ENCODE measurements at places on chromosomes 4 and X.
A peak's percentile ranks its signal among the peaks of the same experiment; 100 is the strongest.

DNA sequence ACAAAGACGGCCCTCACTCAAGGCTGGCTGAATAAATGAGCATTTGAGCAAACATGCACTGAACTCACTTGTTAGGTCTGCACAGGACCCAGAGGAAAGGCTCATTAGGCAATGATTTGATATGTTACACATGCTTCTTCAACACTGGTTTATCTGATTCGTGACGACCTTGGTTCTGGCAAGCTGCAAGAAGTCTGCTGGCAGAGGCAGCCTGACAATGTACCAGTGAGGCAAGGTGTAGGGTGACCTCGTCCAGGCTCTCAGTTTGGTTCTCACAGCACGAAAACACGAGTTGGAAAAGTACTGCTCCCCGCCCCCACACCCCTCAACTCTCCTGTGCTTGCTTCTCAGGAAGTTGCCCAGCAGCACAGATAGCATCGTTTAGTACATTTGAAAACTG is 63.1 kb upstream of the CITED1 start:
- DNase-seq: no peak

DNA sequence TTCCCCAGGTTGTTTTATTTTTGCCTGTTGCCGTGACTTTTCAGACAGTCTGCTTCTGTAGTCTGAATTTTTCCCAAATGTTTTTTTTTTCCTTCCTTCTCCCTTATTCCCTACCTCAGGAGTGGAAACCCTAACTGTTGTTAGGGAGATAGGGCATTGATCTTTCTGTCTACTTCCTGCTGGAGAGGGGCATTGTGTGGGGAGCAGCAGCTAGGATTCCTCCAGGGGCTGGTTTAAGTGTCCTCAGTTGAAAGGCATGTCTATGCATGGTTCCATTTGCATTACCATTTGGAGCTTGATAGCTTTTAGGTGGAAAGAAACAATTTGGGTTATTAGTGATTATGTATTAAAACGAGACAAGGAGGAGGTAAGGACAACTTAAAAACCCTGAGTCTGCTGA is 383.9 kb downstream of the DCAF12L2 start:
- DNase-seq: no peak

DNA sequence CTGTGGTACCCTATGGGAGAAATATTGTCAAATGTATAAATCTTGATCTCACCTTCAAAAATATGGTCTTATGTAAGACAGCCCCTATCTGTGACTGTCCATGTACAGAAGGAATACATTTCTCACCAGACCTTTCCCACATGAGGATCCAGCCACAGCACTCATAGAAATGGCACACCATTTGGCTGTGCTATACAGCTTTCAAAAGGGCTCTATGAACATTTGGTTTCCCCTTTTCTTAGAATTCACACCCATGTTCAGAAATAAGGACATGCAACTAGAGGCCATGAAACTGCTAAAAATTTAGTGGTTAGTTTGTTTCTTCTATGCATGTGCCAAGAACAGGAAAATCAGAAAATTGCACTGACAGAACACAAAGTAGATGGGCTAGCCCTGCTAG is 62.7 kb downstream of the ANTXR2 start:
- no peak for DNase-seq

DNA sequence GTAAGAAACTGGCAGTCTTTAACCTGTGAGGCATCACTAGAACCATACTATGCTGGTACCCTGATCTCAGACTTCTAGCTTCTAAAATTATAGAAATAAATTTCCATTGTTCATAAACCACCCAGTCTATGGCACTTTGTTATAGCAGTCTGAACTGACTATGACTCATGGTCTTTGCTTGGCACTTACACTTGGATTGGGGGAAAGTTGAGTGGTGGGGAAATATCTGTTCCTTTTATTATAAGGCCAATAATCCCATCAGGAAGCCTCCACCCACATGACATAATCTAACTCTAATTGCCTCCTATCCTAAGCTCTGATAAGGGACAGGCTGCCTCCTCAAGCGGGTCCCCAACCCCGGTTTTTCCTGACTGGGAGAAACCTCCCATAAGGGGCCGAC is 61.4 kb upstream of the PACRGL start:
- DNase-seq: no peak

DNA sequence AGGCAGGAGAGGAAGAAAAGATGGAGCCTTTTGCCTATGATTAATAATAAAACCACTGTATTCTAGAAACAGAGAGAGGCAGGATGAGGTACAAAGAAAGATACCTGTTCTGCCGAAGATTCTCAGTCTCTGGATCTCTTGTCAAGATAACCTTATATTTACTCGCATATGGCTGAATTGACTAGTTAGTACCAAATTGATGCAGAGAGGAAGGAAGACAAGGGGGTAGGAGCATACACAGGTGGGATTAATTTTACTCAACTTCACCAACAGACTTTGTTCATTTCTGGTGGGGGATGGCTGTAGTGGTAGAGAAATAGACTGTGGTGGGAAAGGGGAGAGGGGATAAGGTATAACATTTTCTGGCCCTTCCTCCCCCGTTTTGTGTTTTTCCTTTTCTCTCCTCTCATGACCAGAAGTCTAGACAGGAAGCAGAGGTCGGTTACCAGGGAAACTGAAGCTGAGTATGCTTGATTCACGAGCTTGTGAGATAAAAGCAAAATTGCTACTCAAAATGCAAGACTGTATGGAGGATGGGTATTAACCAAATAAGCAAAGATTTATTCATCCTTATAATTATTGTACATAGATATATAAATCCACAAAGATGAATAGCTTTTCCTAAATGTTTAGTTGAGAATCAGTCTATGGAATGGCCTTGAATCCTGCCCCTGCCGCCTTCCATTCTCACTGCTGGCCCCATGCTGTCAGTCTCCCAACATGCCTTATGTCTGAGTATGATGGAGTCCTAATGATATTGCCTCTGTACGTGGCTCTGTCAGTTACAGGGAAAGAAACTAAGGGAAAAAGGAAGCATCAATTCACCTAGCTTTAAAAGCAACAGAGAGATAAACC is 17.8 kb upstream of the PAGE2B start:
- DNase-seq: peak; percentile 9

DNA sequence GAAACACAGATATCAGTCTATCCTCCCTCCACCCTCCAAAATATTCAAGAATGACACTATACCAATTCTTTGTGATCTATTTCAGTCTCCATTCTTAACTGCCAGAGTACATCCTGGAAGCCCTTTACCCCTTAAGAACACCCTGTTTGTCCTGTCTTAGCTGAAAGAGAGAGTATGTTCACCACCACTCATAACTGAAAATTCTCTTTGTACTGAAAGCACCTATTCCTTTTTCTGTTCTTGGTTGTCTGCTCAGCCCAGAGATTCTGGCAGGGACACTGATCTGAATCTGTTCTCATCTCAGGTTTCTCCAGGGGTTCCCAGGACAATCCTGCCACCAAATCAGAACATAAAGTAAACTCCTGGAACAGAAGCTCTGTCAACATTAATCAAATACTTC is 25.4 kb upstream of the EREG start:
- DNase-seq: no peak
